ENCODE measurements at places on chromosomes 1 and 21. TPM values are rescaled to one million over a fixed set of nuclear protein-coding genes. Genes with fewer than 3 reads are reported as not detected.

Gene ALX3
- total RNA-seq, result not detected

Gene NPHS2
- not detected for total RNA-seq

Gene EXTL1
- total RNA-seq, result not detected

Gene CD52
- not detected for total RNA-seq

Gene THRAP3
- 69.6 TPM for total RNA-seq

Gene ACTN2
- total RNA-seq, result not detected

Gene TMEM269
- total RNA-seq, result 0.05 TPM

Gene LENEP
- not detected for total RNA-seq

Gene PTCH2
- 0.23 TPM for total RNA-seq

Gene FMO2
- not detected for total RNA-seq

Gene IVL
- total RNA-seq, result not detected

Gene DMRTB1
- total RNA-seq, result not detected

Gene PTPN7
- total RNA-seq, result 0.05 TPM

Data from A549 treated with AZD2906 at 1 μM for 4 hours (cell line).